ENCODE measurements at places on chromosomes 3 and 15.

GRCh38 chr3:103085465-103085864, 650.6 kb downstream of the ZPLD1 start:
- DNase-seq, result no peak

- no peak for DNase-seq
Measured at GRCh38 chr3:35675621-35676020, 36.3 kb downstream of the ARPP21 start.

DNA sequence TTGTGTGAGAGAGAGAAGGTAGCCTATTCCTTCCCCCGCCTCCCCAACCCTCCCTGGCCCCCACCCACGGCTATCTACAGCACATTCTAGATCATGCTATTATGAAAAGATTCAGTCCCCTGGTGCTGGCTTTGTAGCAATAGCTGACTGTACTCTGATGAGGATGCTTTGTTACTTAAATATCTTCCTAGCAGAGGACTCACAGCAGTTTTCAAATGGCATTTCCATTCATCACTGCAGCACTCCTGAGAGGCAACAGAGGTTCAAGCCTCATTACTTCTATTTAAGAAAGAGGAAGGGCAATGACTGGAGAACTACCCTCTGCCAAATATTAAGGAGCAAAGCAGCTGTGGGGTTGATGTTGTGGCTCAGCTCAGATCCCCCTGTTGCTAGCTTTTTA, 61.0 kb downstream of the LRRN1 start:
- no peak for DNase-seq

DNA sequence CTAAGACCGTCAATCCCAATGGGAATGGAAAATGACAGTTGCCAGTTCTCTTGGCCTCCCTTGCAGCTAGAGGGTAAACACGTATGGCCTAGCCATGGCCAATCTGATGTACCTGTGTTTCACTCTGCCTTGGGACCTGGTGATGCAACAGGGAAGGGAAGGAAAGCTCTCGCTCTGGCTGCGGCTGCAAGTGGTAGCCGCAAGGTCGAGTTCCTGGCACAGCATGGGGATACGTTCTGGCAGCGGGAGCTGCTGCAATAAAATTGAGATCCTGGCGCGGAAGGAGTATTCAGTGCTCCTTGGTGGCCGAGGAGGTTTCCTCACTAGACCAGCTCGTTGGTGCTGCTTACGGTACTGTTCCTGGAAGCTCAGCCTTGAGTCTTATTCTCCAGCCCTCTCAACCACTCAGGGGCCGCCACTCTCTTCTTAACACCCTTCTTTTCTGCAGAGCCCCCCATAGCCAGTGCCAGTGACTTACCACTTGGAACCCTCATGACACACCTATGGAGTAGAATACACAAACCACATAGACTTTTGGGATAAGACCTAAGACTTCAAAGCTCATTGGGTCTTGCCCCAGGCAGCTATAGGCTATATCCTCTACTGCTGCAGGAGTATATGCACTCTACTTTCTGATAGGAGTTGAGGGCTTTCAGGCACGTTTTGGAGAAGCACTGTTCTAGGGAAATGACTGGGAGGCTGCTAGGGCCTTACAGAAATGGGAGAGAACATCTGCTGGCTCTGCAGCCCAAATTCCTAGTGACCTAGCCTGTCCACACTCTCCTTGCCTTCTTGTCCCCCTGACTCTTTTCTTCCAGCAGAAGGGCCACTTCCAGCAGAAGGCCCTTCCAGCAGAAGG, 2.7 kb downstream of the KY start:
- no peak for DNase-seq

DNA sequence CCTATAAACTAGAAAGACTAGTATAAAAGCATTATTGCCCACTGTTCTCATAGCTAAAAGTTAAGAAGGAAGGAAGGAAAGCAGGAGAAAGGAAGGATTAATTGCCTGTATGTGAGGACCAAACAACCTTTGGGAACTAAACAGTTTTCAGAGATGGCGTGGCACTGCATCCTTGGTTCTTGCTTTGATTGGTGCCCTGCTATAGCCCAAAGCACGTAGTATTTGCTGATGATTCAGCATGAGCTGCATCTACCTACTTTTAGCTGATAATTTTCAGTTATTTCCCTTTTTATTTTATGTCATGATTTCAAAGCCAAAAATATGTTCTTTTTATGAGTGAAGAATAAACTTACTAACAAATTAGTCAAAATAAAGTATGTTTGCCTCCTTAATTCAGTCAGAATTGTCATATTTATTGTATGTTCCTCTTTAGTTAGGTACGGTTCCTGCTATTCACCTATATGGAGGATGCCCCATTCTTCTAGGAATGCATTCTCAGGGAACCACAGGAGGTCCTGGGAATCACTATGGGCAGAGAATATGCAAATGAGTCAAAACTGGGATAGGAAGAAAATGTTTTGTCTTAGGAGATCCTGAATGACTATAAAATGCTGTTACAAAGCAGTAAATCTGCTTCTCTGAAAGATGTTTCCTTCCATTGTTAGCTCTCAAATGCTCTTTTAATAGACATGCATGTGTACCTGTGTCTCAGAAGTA, 65.4 kb upstream of the THSD4 start:
- DNase-seq, result no peak

- no peak for DNase-seq
Measured at GRCh38 chr3:47343471-47343971, 37.3 kb upstream of the PTPN23 start.

DNA sequence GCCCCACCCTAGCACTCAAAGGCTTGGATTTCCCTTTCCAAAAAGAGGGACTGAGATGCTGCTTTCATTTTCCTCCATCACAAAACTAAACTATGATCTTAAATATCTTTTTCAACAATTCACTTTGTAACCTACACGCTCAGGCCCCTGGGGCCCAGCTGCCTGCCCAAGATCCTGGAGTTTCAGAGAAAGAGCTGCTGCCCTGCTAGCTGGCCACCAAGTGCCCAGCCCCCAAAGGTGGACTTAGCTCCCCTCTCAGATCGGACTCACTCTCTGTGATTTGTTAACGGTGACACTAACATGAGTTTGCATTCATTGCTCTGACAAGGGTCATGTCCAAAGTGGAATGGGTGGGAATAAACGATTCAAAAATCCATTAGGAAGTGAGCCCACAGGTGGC, 119.6 kb upstream of the SMAD3 start:
- no peak for DNase-seq

- DNase-seq, result peak; percentile 23
Measured at GRCh38 chr15:48602358-48603122, 43.0 kb downstream of the FBN1 start.
